ENCODE measurements at places on chromosomes 1 and 21.
A peak's percentile ranks its signal among the peaks of the same experiment; 100 is the strongest.

DNA sequence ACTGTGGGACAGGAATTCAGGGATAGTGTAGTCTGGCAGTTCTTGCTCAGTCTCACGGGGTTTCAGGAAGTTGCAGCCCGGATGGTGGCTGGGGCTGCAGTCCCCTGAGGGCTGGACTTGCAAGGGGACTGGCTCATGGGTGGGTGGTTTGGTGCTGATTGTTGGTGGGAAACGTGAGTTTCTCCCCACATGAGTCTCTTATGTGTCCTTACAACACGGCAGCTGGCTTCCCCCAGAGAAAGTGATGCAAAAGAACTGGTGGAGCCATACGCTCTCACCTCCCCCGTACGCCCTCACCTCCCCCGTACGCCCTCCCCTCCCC, 64.9 kb downstream of the EVA1C start:
- DNase-seq: no peak

GRCh38 chr1:169514566-169515270, 29.0 kb upstream of the SLC19A2 start:
- DNase-seq: no peak

- DNase-seq: peak; percentile 65
These were observed 24.3 kb upstream of the SLC30A1 start for GRCh38 chr1:211603191-211603701.

GRCh38 chr1:198416296-198416695, 124.2 kb downstream of the ATP6V1G3 start:
- no peak for DNase-seq

DNA sequence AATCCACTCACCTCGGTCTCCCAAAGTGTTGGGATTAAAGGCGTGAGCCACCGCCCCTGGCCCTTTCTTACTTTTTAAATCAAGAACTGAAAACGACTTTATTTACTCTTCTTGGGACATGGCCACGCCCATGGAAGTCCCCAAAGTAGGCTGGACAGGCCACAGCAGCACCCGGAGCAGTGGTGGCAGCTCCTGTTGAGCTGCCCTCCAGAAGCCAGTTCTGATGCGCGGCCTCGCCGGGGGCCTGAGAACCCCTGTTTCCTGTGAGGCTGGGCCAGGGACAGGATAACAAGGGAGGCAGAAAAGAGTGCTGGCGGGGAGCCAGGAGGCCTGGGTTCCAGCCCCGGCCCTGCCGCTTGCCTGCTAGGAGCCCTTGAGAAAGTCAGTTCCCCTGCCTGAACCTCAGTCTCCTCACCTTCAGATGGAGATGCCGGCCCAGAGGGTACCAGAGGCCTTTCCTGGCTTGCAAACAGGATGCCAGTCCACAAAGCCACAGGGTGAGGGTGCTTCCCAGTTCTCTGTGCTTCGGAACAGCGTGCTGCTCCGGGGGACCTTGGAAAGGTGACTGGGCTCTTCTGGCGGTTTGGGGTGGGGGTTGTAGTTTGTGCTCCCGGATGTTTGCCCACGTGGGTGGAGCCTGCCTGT, 59.4 kb downstream of the RUNX3 start:
- no peak for DNase-seq

- DNase-seq: no peak
These were observed 11.7 kb upstream of the FUCA1 start for GRCh38 chr1:23879809-23880208.

DNA sequence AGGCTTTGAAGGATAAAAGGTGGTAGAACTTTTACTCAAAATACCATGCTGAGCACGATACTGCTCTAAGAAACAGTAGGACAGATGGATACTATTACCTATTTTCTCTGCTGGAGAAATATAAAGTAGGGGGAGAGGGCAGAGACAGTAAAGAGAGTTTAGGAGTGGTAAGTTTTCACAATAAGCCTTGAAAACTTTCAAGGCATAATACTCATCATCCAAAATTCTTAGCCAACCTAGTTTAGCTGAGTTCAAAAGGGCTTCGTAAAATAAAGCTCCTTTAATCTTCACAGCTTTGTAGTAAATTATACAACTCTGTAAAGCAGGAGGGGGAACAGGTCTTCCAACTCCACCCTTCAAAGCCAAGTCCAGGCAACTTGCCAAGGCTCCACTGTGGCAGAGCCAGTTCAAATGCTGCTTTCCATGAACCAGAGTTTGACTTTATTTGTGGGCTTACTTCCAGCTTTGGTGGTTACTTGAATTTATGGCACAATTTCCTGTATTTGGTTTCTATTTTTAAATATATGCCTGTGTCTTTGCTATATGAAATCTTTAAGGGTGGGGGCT, 15.5 kb downstream of the TEX38 start:
- no peak for DNase-seq
